Skeletal muscle cell (primary cell): ENCODE measurements at places on chromosomes 2 and 18.

GRCh38 chr18:22547807-22548561 is 130.3 kb upstream of the CTAGE1 start:
- DNase-seq: no peak

DNA sequence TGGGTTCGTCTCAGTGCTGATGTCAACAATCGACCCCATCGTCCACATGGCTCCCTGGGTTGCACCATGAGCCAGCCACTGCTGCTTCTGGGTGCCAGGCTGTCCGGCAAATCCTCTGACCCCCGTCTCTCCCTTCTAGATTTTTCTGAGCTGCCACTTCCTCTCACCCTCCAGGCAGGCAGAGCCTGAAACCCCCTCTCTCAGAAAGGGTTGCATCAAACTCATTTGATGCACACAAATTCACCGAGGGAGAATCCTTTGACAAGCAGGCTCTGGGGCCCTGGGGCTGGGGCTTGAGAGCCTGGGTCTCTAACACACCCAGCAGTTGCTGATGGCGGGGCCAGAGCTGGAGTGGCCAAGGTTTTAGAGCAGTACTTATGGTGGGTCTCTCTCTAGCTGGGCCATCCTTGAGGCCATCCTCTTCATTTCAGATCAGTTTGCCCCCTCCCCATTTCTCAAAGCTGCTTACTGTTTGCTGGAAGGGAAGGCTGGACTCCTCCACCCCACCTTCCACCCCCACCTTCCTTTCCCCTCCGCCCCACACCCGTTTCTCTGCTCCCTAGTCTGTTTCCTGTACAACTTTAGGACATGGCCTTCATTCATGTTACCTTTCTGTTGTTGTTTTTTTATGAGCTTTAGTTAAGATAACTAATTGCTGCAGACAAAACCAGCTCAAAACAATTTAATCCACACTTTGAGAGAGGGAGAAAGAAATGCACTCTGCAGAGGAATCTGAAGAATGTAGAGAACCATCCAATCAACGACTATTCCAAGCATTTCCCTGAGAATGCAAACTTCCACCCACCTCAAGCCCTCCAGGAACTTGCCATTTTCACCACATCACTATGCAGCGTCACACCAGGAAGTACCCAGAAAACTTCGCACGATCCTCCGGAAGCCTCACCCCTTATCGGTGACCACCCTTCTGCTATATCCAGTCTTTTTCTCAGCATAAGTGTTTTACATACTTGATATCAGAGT is 69.5 kb downstream of the ARL4C start:
- no peak for DNase-seq

- DNase-seq: no peak
These were observed 76.7 kb upstream of the SALL3 start for GRCh38 chr18:78902795-78903435.

DNA sequence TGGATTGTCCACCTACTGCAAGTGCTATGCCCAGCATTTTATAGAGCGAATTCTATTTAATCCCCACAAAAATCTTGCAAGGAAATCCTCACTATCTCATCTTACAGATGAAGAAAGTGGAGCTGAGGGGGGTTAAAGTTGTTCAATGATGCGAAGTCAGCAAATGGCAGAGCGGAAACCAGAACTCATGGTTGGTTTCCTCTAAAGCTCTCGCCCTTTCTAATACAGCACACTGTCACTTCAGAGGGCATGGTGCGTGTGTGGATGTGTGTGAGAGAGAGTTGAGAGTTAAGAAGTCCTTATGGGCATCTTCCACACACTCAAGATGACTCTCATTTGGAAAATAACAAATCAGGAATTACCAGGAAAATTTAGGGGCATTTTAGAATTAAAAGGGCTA is 78.4 kb downstream of the TGFA start:
- no peak for DNase-seq

DNA sequence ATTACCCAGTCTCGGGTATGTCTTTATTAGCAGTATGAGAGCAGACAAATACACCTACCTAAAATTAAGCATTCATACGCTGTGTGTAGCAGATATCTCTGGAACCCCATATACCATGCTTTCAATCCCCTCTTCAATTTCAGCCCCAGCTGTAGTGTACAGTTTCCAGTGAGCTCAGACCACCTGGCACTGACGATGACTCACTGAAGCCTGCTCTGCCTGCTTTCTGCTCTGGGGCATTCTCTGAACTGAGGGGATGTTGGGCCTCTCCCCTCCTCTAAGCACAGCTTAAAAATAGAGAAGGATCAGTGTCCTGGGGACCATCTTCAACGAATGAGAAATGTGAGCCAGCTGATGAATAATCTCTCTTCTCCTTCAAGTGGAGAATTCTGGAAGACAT is 8.7 kb upstream of the CCL20 start:
- no peak for DNase-seq

DNA sequence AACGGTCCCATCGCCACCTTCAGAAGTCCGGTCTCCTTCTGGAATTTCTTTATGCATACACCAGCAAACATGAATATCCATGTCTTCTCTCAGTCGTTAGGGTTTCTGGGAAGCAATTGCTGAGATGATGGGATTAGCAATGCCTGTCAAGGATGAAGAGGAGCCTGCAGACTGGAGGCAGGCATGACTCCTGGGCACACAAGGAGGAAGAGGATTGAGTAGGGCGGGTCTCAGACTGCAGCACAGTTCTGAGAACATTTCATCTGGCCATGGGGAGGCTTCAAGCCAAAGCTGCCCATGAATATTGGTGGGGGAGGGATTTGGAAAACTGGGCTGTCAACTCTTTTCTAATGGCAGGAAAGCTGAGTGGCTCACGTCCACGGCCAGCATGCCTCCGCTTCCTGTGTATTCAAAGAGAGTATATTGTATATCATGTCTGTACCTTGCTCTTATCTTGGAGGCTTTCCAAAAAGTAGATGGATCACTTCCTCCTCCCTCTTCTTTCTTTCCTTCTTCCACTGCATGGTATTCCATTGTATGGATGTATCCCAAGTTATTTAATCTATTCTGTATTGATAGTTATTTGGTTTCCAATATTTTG is 24.5 kb downstream of the MC2R start:
- no peak for DNase-seq
